ENCODE measurements at places on chromosomes 5 and 9. TPM values are rescaled to one million over a fixed set of nuclear protein-coding genes. Genes with fewer than 3 reads are reported as not detected.

DNA sequence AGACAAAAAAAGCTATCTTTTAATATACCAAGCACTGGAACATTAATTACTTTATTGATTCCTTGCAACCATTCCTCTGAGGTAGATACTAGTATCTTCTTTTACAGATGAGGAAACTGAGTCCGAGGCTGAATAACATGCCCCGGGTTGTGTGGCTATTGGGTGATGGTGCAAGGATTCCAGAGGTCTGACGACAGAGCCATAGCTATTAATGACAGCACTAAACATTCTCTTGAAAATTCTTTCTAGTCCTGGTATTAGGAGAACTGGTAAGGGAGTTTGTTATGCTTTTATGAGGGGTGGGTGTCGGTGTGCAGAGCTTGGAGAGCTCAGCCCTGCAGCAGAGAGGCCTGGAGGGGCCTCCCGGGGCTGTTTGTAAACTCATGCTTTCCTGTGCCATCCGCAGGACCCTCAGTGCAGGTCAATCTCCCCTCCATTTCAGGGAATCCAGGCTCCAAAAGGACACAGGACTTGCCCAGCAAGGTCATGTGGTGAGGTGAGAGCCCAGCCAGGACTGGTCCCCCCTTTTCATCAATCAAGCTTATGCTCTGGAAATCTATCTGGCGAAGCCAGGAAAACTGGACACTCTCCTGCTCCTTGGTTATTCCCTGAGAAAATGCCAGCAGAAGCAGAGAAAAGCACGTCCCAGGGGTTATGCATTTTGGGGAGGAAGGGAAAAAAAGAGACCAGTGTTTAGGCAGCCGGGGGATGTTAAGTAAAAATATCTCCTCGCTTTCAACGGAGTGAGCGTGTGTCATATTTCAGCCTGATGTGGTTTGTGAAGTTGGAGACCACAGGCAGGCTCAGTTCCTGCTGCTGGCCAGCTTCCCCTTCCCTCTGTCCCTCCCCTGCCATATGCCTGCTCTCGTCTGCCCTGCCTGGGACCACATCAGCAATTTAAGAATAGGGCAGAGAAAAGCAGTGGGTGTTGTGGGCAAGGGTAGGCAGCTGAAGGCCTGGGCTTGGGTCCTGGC is 3.7 kb downstream of the GSN start:
- ATAC-seq, result no peak

SLC2A6 gene
- total RNA-seq, result 18.7 TPM

GRCh38 chr9:108913391-108913790 is 20.5 kb downstream of the ELP1 start:
- no peak for ATAC-seq

DNA sequence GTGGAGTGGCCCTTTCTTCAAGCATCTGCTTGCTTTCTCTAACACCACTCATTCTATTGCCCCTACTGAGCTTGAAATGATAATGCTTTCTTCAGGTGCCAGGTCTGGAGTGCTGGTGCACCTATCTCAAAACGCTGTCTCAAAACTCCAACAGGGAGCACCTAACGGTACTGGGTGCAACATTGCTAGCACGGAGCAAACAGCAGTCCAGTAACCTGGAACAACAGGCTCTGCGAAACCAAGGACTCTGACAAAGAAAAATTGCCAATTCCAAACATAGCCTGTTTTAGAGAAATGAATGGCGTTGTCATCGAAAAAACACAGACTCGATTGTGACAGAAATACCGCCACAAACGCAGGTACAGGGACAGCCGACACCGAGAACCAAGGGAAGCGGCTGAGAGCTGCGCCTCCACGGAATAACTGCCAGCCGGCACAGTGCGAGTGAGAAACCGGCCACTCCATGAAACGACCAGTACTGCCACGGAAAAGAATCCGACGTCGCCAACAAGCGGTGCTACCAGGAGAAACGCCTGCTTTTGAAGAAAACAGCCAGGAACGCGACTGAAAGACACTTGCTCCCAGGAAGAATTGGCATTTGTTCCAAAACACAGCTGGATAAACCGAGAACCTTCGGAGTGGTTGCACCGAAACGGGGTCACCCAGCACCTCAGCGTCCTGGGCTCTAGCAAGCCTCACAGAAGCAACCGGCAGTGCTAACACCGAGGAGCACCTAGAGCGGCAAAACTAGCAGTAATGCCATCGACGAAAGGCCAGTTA is 3.1 kb downstream of the ANXA2R start:
- no peak for ATAC-seq

DNA sequence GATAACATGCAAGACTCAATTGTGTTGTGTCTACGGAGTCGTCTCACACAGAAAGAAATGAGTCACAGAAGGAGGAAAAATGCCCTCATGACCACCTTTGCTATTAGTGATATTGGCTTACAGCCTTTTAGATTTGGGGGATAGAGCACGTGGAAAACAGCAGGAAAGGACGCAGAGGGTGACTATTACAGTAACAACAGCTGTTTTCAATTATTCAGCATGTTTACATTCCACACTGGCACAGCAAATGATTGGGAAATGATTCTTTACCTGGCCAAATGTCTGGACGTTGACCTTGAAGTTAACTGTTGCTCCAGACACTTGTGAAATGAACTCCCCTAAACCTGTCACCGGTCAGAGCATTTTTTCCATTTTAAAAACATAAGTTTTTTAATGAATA is 46.8 kb downstream of the APTX start:
- ATAC-seq, result peak; percentile 59

GRCh38 chr9:92147030-92147851 is 32.0 kb upstream of the SPTLC1 start:
- ATAC-seq, result peak; percentile 96

NR5A1 gene
- 0.15 TPM for total RNA-seq

DNA sequence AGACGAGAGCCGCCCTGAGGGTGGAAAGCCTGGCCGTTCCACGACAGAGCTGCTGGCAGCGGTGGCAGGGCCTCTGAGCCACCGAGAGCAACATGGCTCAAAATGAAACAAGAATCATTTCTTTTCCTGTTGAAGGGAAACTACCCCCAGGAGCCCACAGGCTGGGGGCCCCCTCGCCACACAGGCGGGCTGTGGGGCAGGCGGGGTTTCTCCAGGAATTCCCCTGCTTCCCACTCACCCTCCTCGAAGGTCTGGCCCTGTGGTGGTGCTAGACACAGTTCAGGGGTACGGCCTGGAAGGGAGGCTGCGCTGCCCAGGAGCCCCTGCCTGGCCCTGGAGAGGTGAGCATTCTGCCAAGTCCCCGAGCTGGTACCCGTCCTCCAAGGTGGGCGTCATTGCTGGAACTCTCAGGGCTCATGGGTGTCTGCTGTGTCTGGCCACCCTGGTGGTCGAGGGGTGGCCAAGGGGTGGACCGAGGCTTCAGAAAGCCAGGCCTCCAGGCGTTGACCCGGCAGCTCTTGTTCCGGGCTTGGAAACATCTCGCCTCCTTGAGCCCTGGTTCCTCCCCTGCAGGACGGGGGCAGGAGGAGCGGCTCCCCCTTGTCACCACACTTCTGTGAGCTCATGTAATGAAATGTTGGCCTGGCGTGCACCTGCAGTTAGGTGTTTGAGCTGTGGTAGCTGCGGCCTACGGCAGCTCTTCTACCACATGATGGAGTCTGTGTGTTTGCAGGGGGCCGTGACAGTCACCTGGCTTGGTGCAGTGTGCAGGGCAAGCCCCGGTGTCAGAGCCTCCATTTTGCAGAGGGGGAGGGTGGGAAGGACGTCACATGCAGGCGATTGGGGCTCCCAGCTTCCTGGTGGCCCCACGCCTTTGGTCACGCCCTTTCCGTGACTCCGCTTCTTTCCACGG is 65.3 kb downstream of the RXRA start:
- ATAC-seq, result no peak

- no peak for ATAC-seq
Measured at GRCh38 chr5:101047181-101047580, 144.1 kb upstream of the ST8SIA4 start.

PLPPR1 gene
- total RNA-seq, result 47.6 TPM

DNA sequence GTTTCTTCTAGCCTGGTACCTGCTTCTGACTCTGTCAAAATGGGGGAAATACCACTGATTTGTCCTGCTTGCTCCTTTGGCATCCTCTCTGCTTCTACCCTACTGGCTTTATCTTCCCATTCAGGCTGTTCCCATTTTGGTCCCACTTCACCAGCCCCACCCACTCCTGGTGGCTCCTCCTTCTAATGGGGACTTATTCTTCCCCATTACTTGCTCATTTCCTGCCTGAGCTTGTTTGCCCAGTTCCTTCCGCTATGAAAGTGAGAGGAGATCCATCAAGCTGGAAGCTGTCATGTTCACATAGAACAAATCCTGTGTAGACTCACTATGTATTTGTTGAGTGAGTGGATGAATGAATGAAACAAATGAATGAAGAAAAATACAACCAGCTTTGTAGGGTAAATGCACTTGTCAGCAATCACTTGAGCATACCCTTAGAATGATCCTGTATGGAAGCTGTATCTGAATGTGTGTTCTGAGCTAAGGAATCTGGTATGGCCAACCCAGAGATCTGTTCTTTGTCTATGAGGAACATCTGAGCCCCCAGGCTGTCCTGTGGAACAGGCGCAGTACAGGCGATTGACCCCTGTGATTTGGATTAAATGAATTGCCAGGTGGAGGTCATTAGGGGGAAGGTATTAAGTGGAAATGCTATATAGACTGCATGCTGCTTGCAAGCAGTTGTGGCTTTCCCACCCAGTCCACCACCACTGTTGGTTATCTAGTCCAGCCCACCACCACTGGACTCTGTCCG is 89.5 kb downstream of the APBA1 start:
- ATAC-seq, result no peak

DNA sequence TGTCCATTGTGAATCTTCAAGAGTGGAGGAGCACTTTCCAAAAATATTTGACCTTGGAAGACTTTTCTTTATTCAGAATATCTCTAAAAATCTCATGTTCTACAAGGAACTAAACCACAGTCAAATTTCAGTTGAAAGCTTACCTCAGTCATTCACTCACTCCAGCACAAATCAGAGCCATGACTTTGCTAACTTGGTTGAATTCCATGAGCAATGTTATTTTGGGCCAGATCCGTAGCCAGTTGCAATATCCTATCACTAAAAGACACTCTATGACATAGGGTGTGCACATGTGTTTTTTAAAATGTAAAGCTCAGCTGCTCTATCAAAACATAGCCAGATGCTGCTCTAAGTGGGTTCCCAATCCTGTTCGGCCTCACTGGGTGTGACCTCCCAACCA is 156.1 kb upstream of the ANKRD55 start:
- no peak for ATAC-seq

DNA sequence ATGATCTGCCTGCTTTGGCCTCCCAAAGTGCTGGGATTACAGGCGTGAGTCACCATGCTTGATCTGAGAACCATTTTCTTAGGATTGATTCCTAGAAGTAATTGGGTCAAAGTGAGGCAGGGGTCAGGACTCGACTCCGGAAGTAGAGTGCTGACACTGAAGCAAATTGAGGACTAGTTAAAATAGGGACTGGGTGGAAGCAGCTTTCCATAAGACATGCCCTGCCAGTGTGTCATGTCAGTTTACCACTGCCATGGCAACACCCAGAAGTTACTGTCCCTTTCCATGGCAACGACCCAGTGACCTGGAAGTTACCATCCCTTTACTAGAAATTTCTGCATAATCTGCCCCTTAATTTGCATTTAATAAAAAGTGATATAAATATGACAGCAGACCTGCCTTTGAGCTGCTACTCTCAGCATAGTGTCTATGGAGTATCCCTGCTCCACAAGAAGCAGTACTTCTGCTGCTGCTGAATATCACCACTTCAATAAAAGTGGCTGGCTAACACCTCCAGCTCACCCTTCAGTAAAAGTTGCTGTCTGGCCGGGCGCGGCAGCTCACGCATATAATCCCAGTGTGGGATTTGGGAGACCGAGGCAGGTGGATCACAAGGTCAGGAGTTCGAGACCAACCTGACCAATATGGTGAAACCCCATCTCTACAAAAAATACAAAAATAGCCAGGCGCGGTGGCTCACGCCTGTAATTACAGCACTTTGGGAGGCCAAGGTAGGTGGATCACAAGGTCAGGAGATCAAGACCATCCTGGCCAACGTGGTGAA is 47.8 kb upstream of the JADE2 start:
- no peak for ATAC-seq

DNA sequence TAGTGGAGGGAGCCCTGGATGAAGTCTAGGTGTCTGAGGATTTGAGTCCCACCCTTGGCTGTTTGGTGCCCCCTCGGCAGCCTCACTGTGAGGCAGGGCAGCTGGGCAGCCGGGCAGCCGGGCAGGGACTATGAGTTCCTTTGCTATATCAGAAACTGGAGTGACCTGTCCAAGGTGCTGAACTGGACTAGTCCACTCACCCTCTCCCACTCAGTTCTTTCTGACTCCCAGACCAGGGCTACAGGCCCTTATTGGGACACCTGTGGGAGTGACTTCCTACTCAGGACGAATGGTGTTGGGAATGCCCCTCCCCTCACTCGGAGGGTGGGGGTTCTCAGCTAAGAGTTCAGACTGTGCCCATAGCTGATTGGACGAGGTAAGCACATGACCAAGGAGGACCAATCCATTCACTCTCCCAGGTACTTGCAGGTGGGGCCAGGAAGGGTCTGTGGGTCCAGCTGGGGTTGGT is 34.1 kb upstream of the RAPGEF1 start:
- peak; percentile 41 for ATAC-seq

- no peak for ATAC-seq
Measured at GRCh38 chr5:111998871-111999270, 241.9 kb upstream of the NREP start.

GRCh38 chr5:133841831-133842750 is 126.3 kb downstream of the C5orf15 start:
- no peak for ATAC-seq

DNA sequence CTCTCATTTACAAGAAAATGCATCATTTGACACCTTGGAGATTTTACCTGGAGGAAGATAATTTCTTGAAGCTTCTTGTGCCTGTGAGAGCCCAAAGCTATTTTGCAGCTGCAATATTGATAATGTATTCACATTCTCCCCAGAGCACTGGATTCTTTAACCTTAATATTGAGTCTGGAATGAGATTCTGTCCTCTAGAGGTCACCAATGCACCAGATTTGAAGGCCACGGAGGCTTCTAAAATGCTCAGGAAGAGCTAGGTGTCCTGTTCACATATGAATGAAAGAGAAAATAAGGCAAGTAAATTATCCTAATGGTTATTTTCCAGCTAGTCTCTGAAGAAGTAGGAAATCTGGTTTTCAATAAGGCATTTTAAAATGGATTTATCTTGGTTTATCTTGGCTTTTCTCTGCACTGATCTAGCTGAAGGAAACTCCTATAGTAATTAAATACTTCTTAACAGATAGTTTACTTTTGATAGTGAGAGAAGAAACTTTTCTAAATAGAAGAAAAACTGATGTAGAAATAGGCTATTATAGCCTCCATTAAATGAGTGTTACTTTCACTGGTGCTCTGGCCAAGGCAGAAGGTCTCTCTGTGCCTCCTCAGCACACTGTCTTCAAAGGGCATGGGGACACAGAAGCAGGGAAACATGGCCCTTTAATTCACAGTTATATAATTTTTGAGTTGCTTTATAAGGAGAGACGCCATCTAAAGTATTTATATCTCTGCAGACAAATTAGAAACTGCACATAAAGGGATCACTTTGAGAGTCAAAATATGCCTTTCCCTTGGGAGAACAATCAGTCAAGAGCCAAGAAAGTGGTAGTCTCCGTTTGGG is 297.0 kb upstream of the ACTBL2 start:
- ATAC-seq, result peak; percentile 65

SPINK7 gene
- 1.0 TPM for total RNA-seq

SH3GL2 gene
- 10.0 TPM for total RNA-seq

Data from motor neuron (in vitro differentiated cells).